ENCODE measurements at places on chromosomes 6 and 20. TPM values are rescaled to one million over a fixed set of nuclear protein-coding genes. Genes with fewer than 3 reads are reported as not detected.

Gene PTCRA
- polyA plus RNA-seq = not detected

Gene PROKR2
- polyA plus RNA-seq = not detected

Gene SNTA1
- polyA plus RNA-seq = 15.4 TPM

DNA sequence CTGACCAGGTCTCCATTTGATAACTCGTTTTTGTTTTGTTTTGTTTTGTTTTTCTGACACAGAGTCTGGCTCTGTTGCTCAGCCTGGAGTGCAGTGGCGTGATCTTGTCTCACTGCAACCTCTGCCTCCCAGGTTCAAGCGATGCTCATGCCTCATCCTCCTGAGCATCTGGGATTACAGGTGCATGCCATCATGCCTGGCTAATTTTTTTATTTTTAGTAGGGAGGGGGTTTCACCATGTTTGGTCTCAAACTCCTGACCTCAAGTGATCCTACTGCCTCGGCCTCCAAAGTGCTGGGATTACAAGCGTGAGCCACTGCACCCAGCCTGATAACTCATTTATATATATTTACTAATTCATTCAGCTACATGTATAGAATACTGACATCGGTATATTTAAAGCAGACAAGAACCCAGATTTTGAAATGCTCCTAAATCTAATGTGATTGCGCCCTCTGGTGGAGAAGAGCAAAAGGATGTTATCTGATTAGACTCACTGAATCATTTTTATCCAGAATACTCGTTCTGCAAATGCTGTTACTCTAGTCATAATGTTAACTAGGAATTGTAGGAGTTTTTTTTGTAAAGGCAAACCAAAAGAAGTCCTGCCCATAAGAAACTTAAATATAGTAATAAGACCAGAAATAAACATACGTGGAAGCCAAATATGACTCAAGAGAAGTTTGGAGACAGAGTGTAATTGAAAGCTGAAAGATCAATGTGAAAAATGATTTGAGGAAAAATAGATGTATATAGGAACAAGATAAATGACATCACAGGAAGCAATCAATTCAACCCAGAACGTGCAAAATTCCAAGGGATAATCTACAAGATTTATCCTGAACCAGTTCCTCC, 5.3 kb upstream of the COL12A1 start:
- H3K27me3 ChIP-seq = peaks cover 10% of the 10 kb centered on the region
- H3K27ac ChIP-seq = no peak overlapping the region
- peak; percentile 69 for DNase-seq
- no peak overlapping the region for H3K4me3 ChIP-seq
- no peaks in the 10 kb centered on the region for H3K4me1 ChIP-seq

- no peaks in the 10 kb centered on the region for H3K36me3 ChIP-seq
- H3K27me3 ChIP-seq = no peaks in the 10 kb centered on the region
- no peak overlapping the region for H3K4me3 ChIP-seq
- DNase-seq = no peak
Measured at GRCh38 chr6:11366183-11366933, 133.9 kb upstream of the NEDD9 start.

DNA sequence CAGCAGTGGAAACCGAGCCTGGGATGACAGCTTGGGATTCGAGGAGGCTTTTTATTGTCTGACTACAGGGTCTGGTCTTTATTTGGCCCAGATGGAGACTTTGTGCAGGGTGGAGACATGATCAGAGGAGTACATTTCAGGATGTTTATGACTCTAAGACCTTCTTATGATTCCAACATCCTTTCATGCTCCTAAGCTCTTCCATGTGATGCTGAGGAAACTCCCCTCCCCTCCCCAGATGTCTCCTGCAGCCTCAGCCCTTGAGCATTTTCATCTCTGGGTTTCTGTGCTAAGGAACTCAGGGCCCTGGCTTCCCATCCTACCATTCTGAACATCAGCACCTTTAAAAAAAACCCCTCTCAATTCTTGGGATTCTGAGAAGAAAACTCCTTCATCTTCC, 186.6 kb downstream of the SOX4 start:
- no peak overlapping the region for H3K4me3 ChIP-seq
- no peaks in the 10 kb centered on the region for H3K27me3 ChIP-seq
- no peak overlapping the region for H3K27ac ChIP-seq

DNA sequence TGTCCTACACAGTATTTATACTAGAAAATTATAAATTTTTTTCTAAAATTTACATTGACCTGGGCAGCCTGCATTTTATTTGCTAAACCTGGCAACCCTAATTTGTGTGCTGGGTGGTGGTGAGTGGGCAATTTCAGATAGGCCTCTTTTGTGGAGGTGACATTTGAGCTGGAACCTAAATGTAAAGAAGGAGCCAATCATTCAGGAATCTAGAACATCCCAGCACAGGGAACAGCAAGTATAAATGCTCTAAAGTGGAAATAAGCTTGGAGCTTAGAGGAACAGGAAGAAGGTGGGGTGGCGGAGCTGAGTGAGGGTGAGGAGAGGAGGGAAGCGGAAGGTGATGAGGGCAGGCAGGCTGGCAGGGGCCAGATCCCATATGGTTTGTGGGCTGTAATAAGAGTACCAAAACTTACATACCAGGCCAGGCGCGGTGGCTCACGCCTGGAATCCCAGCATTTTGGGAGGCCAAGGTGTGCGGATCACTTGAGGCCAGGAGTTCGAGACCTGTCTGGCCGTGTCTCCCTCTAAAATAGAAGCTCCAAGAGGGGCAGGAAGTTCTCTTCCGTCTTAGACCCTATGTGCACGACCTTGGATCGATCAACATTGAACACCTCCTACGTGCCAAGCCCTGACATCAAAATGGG, 549 bp upstream of the CSE1L start:
- peaks cover 4% of the 10 kb centered on the region for H3K36me3 ChIP-seq
- peak overlapping the region; percentile 50 for H3K27ac ChIP-seq
- peaks cover 4% of the 10 kb centered on the region for H3K4me1 ChIP-seq
- H3K27me3 ChIP-seq = no peaks in the 10 kb centered on the region

GRCh38 chr6:88910922-88911778, 52.3 kb downstream of the RNGTT start:
- H3K36me3 ChIP-seq = no peaks in the 10 kb centered on the region
- no peaks in the 10 kb centered on the region for H3K27me3 ChIP-seq
- H3K4me1 ChIP-seq = no peaks in the 10 kb centered on the region
- no peak for DNase-seq
- H3K4me3 ChIP-seq = no peak overlapping the region

- peaks cover 8% of the 10 kb centered on the region for H3K36me3 ChIP-seq
- no peak for DNase-seq
Measured at GRCh38 chr6:56484669-56485068, 158.0 kb downstream of the DST start.

GRCh38 chr20:5039255-5039657, 37.9 kb upstream of the SLC23A2 start:
- no peak overlapping the region for H3K27ac ChIP-seq
- no peak overlapping the region for H3K4me3 ChIP-seq
- no peaks in the 10 kb centered on the region for H3K36me3 ChIP-seq
- H3K27me3 ChIP-seq = no peaks in the 10 kb centered on the region
